ENCODE measurements at places on chromosomes 7 and 10.

DNA sequence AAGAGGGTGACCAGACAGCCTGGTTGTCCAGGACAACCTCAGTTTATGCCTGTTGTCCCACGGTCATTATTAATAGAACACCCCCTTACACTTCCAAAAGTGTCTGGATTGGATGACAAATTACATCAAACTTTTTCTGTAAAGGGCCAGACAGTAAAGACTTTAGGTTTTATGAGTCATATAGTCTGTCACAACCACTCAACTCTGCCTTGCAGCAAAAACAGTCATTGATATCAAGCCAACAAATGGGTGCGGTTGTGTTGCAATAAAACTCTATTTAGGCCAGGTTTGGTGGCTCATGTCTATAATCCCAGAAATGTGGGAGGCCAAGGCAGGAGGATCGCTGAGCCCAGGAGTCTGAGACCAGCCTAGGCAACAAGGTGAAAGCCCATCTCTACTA is 66.7 kb upstream of the ATP6V0A4 start:
- no peak for DNase-seq

- DNase-seq = peak; percentile 76
These were observed 276.9 kb downstream of the DNAJB6 start for GRCh38 chr7:157613575-157614322.

DNA sequence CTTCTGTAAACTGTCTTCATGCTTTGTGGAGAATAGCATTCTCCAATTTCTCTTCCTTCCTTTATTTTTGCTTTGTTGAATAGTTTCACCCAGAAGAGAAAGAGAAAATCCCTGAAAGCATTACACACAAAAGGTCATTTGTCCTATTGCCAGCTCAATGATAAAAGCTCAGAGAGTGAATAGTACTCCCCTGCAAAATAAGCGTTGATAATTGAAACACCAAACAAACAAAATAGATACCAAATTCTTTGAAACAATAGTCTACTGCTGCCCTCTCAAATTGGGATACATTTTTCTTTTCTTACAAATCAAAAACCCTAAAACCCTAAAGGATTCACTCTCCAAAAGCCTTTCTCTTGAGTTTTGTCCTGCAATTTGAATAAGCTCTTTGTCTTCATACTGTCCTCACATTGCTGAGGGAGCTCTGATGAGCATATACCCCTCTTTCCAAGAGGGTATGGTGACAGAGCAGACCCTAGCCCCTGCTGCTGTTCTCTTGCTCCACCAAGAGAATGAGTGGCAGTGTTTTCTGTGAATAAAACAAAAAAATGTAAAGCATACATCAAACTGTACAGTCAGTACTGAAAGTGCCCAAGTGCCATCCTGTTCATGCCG is 134.4 kb downstream of the CSTF2T start:
- no peak for DNase-seq

DNA sequence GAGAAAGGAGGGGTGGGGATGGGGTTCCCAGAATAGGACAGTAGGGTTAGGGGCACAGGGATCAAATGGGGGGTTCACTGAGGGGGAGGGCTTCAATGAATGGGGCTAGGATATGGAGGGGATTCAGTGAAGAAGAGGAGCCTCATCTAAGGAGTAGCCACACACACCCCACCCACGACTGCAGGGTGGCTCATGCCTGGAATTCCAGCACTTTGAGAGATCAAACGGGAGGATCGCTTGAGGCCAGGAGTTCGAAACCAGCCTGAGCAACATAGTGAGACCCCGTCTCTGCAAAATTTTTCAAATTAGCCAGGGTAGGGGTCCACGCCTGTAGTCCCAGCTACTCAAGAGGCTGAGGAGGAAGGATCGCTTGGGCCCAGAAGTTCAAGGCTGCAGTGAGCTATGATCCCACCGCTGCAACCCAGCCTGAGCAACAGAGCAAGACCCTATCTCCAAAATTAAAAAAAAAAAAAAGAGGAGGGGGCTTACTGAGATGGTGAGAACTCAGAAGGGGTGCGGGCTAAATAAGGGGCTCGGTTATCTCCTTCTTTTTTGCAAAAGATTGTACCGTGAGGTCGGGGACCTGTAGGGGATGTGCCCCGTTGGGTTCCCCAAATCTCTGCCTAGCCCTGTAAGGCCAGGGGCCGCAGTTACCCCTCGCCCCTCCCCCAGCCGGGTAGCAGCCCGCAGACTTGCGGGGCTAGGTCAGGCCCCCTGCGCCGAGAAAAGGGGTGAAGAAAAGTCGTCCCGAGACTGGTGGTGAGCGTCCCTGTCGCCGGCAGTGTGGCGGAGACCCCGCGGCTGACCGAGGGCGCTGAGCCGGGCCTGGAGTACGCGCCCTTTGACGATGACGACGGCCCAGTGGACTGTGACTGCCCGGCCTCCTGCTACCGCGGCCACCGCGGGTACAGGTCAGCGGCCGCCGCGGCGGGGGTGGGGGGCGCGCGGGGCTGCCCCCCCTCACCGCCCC is 43.1 kb upstream of the HSPB1 start:
- peak; percentile 35 for DNase-seq

DNA sequence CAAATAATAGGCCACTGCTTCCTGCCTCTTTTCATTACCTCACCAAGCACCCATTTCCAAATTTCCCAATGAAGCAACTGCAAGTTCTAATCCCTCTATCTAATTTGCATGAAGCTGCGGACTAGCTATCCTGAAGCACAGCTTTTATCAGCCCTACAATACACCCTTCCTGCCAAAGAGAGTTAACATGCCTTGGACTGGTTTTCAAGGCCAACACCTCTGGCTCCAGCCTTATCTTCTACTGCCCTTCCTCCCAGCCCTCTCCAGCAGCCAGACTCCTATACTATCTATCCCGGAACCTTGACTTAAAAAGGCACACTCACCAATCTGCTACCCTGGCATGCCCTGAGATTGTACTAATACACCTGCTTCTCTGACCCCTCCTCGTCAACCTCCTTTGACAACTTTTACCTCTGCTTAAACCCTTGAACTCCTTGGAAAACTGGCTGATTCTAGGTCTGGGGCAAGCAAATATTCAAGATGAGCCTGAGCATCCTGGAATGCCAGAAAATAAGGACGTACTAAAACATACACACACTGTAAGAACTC is 73.4 kb downstream of the SGMS1 start:
- no peak for DNase-seq

DNA sequence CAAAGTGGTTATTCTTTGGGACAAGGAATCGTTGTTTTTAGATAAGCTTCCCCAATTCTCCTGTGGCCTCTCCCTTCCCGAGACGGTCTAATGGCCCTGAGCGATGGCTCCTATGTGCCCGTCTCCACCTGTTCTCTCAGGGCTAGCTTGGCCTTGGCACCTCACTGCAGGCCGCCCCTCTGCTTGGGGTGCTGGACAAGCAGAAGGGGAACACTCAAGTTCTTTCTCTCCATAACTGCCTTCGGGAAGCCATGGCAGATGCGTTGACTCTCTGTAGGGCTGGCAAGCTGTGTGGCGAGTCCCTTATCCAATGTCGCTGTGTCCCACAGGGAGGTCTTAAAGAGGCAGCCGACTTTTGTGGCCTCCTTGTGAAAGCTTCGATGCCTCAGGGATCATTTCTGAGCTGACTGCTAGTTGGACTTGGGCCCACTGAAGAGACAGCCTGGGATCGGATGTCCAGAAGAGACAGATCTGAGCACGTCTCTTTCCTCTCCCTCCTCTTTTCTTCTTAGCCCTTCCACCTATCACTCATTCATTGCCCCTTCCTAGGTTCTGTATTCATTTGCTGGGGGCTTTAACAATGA is 70.8 kb downstream of the GRK5 start:
- DNase-seq = no peak

DNA sequence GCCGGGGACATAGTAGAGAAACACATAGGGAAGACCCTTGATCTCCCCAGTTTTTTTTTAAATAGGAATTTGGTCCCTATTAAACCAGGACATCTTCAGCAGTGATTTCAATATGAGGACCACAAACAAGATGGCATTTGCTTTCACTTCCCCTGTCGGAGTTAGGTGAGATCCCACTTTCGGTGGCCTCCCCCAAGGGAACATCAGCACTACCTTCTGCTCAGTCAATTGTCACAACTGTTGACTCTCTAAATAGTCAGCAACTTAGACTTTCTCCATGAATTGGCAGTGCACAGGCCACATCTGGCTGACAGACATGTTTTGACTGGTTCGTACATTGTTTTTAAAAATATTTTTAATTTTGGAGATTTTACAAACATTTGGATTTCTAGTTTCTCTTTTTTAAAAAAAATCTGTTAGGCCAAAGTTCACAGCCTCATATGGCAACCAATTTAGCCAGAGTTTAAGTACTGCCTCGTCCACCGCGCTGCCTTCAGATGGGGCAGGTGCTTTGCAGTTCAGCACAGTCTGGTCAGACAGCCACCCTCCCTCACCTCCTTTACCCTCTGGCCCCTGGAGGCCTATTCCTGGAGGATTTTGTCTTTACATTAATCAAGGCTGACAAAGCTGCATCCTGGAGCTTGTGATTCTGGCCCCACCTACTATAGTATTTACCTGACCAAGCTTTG is 139.2 kb upstream of the PRR15 start:
- peak; percentile 21 for DNase-seq

GRCh38 chr10:46558122-46558391 is 1.6 kb upstream of the GPRIN2 start:
- DNase-seq = no peak

DNA sequence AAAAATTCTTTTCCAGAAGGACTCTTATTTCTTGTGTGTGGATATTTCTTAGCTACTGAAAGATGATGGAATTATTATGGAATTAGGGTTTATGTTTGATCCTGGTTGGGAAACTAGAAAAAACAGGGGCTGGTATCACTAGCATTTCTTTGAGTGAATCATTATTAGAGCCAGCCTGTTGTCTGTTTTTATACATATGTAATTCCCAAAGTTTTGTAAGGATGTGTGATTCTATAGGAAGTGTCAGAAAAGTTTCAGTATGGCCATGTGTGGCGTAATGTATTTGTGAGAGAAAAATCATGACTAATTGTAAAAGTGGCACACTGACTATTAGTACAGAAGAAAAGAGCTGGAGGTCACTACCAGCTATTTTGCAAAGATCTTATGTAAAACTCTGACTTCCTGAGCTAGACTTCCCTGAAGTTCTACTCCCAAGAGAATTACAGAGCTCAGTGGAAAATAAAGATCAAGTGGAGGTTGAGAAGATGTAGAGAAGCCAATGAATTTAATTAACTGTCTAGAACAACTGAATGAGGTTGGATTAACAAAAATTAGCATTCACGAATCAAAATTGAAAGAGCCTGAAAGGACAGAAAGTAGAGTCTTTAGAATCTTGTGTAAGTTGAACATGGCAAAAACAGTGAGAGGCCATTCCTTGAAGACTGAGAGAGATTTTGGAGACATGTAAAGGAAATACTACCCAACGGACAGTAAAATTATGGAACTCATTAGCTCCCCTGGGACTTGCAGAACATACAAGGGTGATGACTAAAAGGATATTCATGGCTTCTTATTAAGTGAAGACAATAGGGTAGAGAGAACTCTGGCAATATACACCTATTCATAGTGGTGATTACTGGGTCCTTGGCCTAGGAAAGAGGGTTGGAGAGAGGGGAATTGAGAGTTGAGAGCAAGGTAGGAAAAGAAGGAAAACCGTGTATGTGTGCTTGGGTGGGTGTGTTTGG is 12.5 kb downstream of the ZNF365 start:
- no peak for DNase-seq

DNA sequence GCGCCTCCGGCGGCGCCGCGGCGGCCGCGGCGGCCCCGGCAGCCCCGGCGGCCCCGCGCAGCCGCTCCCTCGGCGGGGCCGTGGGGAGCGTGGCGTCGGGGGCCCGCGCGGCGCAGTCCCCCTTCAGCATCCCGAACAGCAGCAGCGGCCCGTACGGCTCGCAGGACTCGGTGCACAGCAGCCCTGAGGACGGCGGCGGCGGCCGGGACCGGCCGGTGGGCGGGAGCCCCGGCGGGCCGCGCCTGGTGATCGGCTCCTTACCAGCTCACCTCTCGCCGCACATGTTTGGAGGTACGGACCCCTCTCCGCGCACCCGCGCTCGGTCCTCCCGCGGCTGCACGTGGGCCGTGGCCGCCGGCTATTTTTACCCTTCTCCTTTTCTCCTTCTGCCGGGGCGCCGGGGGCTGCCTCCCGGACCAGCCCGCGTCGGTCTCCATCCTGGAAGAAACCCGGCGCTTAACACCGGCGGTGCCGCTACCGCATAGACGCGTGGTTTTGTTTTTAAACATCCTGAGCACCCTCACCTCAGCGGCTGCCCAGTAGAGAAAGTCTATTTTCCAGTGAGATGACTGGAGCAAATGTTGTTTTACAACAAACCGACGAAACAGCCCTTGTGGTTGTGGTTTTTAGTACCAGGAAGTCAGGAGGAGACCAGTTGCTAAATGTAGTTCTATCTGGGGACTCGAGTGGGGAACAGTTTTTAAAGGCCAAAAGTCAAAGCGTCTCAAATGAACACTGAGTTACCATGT is 1.3 kb downstream of the ZNRF2 start:
- peak; percentile 75 for DNase-seq

GRCh38 chr7:147541261-147541660 is 1049.3 kb upstream of the C7orf33 start:
- DNase-seq = no peak

DNA sequence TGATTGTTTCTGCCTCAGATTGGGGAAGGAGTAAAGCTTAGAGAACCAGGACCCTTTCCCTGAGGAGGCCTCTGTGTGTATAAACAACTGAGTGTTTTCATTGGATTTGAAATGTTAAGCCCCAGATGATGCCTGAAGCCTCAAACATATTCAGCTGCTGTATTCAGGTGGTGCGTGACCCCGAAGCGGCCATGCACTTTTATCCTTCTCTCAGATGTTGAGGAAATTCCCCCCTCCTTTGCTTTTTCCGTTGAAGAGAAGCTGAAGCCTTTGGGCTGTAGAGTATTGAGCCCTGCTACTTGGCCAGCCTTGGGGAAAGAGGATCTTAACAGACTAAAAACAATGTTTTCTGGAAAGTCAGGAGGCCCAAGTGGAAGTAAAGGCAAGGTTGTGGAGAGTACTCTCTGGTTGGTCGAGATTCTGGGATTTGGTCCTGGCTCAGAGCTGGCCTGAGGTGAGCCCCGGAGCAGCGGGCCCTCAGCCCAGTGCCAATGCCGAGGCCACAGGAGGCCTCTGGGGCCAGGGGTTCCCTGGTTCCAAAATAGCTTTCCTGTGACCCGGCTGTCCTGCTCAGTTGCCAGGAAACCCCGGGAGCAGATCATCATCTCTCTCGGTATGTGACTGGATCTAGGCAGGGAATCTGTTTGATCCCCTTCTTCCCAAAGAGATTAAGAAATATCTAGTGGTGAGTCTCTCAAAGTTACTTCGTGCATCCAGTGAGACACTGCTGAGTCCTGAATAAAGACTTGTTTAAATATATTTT is 22.5 kb downstream of the FKBP6 start:
- peak; percentile 52 for DNase-seq

DNA sequence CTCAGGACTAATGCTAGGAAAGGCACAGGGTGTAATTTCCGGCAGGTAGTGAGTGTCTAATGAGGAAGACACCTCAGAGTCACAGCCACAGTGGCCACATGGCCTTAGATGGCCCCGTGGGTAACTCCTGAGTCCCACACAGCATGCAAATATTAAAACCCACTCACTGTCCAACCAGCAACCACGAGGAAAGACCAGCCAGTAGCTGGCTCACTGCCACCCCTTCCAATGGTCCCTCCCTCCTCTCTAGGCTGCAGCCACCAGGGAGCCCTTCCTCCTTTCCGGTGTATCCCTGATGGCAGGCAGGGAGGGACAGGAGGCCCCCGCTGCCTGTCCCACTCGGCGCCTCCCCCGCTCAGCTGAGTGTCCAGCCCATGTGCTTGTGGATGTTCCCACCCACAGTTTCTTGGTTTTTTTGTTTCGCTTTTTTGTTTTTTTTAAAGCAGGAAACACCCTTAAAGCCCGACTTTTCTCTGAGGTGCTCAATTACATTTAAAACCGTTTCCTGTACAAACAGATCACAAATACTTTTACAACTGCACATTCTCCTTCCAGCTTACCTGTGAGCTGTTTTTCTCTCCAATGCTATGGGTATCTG is 9.2 kb downstream of the BNIP3 start:
- no peak for DNase-seq

- no peak for DNase-seq
These were observed 449.5 kb downstream of the PHTF2 start for GRCh38 chr7:78247910-78248689.
